ENCODE measurements at places on chromosomes 2 and 18.

GRCh38 chr2:10985260-10985659 lies 73.5 kb downstream of the KCNF1 start:
- no peak for DNase-seq

- DNase-seq: no peak
Measured at GRCh38 chr18:55869556-55870501, 281.8 kb upstream of the TCF4 start.

- DNase-seq: no peak
Measured at GRCh38 chr18:9069601-9070000, 32.9 kb upstream of the NDUFV2 start.

GRCh38 chr2:161613161-161613560 lies 11.1 kb upstream of the SLC4A10 start:
- no peak for DNase-seq

DNA sequence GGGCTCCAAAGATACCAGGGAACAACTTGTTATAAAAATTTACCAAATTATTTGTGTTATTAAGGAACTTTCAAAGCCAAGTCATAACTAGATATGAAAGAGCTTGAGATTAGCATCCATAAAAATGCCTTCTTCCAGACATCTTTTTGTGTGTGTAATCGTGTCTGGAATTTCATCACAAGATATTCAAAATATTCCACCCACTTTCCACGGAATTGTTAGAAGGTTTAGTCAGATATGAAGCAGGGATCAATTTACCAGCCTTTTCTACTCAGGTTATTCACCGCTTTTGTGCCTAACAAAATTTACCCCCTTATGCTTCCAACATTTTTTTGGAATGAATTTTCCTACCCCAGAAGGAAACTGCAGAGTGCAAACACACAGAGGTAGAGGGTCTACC lies 130.2 kb upstream of the ACVR2A start:
- no peak for DNase-seq

DNA sequence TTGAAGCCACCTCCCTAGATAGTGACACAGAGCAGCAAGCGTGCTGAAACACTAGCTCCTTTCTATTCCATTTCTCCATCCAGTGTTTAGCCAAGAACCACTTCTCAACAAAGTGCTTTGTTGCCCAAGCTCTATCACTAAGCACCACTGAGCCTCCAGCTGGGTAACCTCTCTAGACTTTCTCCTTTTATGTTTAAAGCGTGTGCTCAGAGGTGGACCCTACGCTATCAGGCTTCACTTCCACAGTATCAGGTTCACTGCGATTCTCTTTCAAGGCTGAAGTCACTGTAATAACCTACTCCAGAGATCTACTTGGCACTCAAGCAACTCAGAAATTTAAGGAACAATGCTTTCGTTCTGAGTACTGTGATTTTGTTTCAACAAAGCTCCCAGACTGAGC lies 197.9 kb downstream of the LNPK start:
- no peak for DNase-seq

DNA sequence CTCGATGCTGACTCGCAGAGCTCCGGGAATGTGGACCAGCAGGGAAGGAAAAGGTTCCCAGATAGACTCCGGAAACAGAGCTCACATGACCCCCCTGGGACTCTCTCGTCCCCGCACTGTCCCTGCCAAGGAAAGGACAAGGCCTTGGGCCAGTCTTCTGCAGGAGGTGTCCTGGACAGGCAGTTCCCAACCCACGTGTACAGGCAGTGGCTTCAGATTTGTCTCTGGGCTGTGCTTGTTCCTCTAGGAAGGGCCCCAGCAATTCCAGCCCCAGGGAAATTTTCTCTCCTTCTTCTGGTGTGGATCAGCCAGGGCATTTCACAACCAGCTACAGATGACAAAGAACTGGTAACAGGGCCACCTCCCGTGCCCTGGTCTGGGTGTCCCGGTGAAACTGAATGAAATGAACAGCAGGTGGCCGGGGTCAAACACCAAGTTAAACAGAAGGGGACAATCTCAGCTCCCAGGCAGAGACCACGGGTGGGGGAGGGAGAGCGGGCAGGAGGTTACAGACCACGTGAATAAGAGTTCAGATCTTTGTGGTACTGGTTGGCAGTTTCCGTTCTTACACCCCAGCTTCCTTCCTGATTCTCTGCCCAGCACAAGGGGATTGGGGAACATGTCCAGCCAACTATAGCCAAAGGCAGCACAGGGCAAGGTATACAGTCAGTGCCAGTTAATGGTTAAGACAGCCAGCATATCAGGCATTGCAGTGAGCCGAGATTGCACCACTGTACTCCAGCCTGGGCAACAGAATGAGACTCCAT lies 52.2 kb upstream of the CAB39 start:
- peak; percentile 42 for DNase-seq

DNA sequence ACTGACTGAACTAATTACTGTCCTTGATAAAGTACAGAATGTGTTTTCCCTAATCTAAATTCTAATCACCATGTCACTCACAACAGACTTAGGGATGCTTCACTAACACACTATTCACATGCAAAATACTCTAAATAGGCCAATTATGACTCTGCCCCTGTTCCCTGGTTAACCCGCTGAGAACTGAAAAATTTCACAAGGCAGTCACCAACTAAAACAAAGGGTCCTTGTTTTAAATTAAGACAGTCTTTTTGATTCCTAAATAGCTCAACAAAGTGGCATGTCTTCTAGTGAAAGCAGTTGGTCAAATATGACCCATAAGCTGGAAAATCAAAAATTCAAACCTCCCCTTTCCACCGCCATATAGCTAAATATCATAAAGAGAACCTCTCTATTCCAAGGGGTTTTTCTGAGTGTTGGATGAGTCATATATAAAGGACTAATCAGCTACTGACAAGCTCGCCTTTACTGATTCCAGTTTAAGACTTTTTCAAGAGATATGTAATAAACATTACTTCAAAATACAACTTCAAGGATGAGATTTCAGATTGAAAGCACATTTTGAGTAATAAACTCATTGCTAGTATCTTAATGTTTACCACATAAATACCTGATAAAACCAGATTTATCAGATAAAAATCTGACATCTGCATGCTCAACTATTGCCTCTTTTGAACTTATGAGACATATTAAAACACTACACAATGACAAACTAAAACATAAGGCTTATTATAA lies 235.8 kb downstream of the TCF4 start:
- no peak for DNase-seq

DNA sequence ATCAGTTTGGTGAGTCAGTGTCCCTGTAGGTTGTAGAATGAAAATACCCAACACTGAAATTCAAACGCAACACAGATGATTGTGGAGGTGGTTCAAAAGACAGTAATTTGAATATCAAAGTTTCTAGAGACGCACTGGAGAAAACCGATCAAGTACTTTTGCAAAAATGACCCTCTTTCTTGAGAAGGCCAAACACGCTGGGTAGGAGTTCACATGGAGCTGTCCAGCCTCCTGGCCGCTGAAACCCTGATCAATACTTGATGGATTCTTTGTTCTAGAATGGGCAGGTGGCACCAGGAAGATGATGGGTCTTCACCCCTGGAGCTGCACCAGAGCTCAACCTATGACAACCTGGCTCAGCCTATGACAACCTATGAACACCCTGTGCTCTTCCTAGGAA lies 39.7 kb upstream of the UBE2F start:
- no peak for DNase-seq

- no peak for DNase-seq
Measured at GRCh38 chr2:175402571-175402970, 221.1 kb upstream of the ATP5MC3 start.

DNA sequence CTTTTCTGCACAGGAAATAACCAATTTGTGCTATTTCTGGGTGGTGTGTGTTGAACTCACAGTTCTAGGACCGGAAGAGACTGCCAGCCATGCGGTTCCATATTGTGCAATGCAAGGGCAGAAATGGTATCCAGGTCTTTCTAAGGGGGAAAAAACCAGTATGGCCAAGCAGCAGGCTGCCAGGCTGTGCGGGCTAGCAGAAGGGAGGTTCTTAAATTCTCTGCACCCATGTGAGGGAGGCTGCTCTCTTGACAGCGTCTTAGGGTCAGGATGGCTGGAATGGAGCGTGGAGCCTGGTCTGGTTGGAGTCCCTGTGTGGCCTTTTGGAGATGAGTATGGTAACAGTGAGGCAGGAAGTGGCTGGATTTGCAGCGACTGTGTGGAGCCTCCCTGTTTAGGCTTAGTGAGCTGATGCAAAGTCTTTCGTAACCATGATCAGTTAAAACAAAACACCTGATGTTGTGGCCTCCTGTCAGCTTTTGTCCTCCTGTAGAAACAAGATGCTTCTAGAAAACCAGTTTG lies 52.6 kb downstream of the NCK2 start:
- no peak for DNase-seq

- DNase-seq: no peak
Measured at GRCh38 chr18:36672437-36673344, 156.1 kb downstream of the TPGS2 start.

DNA sequence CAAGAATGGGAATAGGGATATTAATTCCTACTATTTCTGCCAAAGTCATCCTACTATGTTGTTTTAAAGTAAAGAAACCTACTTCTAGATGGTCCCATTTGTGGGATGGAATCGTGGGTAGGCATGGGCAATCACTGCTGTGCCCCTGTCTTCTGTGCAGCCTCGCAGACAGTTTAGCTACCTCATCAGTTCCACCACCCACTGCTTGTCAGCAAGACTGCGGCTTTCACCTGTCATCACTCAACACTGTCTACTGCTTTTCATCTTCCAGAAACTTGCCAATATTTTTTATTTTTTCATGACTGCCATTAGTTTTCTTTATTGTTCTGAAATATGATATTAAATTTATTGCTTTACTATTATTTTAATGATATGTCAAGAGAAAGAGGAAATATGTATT lies 368.1 kb upstream of the KYNU start:
- no peak for DNase-seq

- DNase-seq: no peak
Measured at GRCh38 chr2:74424139-74424992, 2.8 kb downstream of the WDR54 start.
